ENCODE measurements at places on chromosomes 6 and 20.
A peak's percentile ranks its signal among the peaks of the same experiment; 100 is the strongest.

GRCh38 chr20:9594284-9594875 is 80.0 kb downstream of the LAMP5 start:
- no peak for DNase-seq

DNA sequence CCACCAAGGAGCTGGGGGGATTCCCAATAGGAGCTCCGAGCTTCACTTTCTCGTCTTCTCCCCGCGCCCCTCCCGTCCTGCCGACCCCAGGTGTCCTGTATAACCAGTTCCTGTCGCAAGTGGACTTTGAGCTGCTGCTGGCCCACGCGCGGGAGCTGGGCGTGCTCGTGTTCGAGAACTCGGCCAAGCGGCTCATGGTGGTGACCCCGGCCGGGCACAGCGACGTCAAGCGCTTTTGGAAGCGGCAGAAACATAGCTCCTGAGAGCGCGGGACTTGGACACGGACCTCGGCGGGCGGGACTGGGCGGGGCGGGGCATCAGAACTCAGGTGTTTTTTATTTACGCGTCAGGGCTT is 340 bp upstream of the VARS2 start:
- DNase-seq = no peak

GRCh38 chr6:167350275-167350696 is 25.4 kb downstream of the TTLL2 start:
- no peak for DNase-seq

DNA sequence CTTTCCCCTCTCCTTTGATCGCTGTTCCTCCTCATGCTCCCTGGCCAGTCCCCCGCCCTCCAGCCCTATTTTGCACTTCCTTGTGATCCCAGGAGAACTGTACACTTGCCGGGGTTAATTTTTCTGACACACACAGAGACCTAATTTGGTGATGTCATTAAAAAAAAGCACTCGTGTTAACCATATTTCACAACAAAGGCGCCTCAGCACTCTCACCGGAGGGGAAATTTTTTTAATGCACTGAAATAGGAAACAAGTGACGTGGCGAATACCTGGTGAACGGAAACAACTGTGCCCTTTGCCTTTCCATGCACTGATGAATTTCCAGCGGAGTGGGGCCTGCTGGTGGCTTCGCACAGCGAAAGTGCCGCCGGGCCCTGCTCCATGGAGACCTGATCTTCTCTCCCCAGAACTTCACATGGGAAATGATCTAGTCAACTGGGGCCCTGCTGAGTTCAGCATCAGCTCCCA is 53.9 kb upstream of the TAGAP start:
- DNase-seq = no peak

- no peak for DNase-seq
These were observed 636 bp downstream of the SUPT3H start for GRCh38 chr6:45377043-45377553.

DNA sequence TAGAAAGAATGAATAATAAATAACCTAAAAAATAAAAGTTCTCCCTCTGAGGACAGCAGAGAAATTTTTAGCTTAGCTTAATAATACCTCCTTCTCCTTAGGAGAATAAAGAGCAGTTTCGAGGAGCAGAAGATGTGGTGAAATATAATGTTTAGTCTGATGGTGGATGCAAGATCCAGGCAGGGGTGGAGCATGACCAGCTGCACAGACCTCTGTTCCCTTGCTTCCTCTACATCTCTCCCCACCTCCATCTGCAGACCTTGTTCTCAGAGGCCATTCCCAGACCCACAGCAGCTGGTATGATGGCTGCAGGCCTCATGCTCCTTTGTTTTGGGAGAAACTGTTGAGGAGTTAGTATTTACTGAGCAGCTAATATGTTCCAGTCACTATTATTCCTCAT is 1.5 kb downstream of the BTN3A2 start:
- DNase-seq = no peak

GRCh38 chr20:39004508-39004907 is 42.4 kb downstream of the DHX35 start:
- DNase-seq = peak; percentile 14

DNA sequence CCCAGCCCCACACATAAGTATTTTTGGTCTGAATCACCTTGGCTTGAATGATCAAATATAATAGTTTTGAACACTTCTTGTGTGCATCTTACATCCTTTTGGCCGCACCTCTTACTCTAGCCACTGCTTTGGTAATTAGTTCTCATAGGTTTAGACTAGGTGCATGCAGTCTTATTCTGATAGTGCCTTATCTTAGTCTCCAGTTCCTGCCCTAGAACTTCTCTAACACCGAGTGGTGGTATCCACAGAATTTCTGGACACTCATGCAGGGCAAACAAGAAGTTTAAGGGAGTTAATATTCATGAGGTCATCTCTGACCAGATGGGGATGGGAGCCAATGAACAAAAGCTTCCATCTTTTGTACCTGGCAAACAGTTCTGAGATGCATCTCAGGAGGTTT is 77.5 kb upstream of the AKIRIN2 start:
- DNase-seq = no peak

DNA sequence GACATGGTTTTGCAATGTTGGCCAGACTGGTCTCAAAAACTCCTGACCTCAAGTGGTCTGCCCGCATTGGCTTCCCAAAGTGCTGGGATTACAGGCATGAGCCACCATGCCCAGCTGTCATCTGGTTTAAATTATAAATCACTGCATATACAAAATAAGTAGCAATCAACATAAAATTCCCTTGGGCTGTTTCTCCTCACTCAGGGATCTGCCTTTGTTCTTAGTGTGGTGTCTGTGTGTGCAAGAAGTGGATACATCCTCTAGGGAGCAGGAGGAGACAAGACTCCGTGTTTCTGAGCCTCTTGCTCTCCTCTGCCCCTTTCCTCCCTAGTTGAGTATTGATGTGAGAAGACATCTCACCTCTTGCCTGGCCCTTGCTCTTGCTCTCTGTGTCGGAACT is 65.2 kb upstream of the ADGRF4 start:
- DNase-seq = no peak

- DNase-seq = no peak
These were observed 2.0 kb upstream of the MICA start for GRCh38 chr6:31401403-31401802.

DNA sequence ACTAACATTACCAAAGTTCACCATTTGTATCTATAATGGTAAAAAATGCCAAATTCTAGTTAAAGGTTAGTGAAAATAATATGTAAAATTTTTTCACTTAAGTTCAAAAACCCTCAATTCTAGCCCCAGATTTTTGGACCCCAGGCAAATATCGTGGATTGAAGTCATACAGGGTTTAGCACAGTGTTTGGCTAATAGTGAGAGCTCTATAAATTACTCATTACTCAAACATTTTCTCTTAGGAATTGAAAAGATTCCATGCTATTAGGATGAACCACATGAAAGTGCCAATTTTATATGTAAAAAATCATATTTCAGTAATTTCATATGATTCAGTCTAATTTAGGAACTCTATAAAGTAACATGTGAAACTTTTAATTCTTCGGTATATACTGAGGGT is 170.3 kb upstream of the PREP start:
- no peak for DNase-seq

- no peak for DNase-seq
These were observed 50.6 kb upstream of the FANCE start for GRCh38 chr6:35401514-35401913.

- no peak for DNase-seq
These were observed 43.4 kb upstream of the FABP7 start for GRCh38 chr6:122736163-122736562.

DNA sequence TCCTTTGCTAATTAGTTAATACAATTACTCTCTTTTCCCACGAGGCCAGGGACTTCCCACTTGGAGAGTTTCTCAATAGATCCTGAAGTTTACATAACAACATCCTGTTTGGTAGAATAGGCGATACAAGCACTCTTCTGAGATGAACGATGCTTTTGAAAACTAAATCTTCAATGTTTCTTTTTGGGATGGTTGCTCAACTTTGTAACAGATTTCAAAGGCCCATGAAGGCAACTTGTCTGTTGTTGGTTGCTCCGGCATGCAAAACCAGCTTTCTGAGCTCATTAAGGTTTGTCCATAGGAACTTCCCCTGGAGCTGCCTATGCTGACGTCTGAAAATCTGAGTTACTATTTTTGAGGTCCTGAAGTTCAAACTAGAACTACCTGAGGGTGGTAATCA is 25.9 kb upstream of the ROS1 start:
- DNase-seq = no peak

- DNase-seq = no peak
These were observed 31.9 kb downstream of the HUS1B start for GRCh38 chr6:624979-625378.

GRCh38 chr6:11878029-11878428 is 99.4 kb upstream of the ADTRP start:
- DNase-seq = no peak

DNA sequence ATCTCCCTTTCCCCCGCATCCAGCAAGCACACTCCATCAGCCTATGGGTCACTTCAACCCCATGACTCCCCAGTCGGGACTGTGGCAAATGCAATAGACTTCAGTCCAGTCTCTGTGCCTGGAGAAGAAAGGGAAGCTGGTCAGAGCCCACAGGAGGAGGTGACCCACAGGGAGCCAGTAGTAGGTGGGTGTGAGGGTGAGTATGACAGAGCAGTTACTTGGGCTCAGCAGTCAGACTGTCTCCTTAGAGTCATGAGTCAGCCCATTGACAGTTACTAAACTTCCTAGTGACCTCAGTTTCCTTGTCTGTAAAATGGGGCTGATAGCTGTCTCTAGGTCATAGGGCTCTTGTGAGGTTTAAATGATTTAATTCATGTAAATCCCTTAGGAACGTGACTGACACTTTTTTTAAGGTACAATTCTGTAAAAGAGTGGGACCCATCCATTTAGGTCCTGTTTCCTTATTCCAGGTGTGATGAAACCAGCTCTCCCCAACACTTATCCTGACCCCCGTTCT is 33.9 kb upstream of the HLA-C start:
- DNase-seq = no peak

GRCh38 chr6:32190054-32190851 is at the start of gene PBX2:
TSS of gene PBX2 (minus strand) at chr6:32190202. CDS start at chr6:32189915, 287 bp downstream.
- DNase-seq = peak; percentile 98

DNA sequence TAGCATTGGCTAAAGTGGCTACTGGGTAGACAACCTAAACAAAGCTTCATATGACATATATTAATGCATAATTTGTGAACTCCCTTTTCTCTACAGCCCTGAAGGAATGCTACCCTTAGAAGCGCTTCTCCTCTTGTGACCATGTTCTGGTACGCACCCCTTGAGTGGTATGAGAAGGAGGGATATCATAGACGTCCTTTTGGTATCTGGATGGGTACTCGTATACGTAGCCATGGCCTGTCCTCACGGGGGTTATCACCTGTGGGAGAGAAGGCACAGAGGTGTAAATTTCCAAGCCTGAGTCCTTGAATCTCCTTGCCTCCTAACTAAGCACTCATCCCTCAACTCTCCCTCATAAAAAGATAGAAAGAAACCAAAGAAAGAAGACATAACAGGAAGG is 39.0 kb downstream of the NEDD9 start:
- no peak for DNase-seq

- DNase-seq = no peak
These were observed 13.5 kb downstream of the THBS2 start for GRCh38 chr6:169240125-169240524.

GRCh38 chr6:6851059-6851948 is 256.5 kb upstream of the RREB1 start:
- DNase-seq = peak; percentile 56

DNA sequence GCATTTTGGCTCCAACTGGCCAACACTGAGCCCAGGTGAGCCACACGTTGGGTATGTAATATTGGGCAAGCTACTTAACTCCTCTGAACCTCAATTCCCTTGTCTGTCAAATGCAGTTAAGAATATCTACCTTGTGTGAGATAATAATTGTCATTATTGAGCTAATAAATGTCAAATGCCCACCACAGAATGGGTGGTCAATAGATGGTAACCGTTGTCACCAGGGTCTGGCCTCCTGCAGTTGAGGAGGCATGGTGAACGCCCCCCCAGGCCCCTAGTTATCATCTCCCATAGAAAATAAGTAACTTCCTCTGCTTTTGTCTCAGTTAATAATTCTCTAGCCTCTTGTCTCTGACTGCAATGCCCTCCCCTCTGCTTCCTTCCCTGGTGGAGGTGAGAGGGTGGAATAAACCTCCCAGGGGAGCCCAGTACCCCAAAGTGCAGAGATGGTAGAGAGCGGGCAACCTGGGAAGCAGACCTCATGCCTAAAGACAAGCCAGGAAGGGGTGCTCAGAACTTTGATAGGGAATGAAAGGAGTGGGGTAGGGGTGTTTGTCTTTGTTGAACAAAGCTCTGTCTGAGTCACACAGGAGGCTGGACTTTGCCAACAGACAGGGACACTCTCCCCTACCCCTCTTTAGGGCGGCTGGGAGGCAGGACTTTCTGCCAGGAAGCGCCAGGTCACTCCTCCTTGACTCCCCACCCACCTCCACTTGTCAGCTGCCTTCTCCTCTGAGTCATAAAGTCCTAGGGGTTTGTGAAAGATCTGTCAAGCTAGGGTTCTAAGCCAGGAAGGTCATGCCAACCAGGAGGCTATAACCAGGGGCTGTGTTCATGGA is 1.3 kb upstream of the UNC5CL start:
- DNase-seq = no peak

DNA sequence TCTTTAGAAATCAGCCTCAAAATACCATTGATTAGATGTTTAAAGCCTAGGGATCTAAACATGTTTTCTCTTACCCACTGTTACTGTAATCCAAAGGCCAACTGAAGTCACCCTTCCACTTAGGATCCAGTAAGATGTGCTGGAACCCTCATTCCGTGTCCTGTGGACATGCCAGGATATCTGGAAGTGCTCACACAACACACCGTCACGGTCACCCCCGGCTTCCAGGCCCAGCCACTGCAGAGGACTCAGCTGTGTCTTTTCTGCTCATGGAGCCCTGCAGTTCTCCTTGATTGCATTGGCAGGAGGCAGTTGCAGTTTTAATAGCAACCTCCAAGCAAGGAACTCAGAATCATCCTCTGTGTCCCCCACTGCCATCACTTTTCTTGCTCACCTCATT is 93.3 kb downstream of the CAP2 start:
- DNase-seq = peak; percentile 35

GRCh38 chr6:150687508-150687907 is 87.8 kb downstream of the PLEKHG1 start:
- DNase-seq = peak; percentile 76

- no peak for DNase-seq
These were observed 4.3 kb downstream of the CALHM4 start for GRCh38 chr6:116557893-116558292.

DNA sequence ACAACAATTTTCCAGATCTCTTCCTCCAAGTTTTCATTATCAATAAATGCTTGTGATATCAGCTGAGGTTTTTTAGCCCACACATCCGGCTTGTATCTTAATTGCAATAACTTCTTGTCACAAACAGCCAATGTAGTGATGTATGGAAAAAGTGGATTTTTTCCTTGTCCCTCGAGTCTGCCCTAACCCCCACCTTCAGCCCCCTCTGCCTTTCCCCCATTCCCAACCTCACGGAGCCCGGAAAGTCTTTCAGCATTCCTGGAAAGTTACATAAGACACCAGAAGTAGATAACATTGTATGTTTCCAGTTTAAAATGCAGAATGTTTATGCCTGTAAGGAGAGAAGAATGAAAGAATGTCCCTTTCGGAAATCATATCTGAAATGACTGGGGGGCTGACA is 179.2 kb upstream of the PHACTR1 start:
- no peak for DNase-seq

Data from heart right ventricle (tissue), 16 donors.